ENCODE measurements at places on chromosomes 3 and 15.

DNA sequence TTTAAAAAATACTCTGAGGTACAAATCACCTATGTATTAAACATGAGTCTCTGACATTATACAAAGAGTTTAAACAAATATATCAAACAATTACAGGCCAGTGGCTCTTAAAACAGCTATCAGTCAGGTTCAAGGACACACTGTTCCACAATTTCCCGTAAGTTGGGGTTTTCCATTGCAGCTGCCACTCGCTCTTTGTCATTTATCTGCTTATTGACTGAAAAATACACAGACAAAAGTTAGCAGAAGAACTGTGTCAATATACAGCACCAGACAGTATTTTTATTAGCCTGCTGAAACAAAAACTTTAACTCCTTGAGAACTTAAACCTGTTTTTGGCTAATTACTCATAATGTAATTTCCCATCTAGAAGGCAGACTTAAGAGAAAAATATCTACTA lies 20.8 kb downstream of the CIAO2A start:
- DNase-seq = no peak

- peak; percentile 97 for DNase-seq
These were observed 67.4 kb downstream of the GRIP2 start for GRCh38 chr3:14472471-14473351.

DNA sequence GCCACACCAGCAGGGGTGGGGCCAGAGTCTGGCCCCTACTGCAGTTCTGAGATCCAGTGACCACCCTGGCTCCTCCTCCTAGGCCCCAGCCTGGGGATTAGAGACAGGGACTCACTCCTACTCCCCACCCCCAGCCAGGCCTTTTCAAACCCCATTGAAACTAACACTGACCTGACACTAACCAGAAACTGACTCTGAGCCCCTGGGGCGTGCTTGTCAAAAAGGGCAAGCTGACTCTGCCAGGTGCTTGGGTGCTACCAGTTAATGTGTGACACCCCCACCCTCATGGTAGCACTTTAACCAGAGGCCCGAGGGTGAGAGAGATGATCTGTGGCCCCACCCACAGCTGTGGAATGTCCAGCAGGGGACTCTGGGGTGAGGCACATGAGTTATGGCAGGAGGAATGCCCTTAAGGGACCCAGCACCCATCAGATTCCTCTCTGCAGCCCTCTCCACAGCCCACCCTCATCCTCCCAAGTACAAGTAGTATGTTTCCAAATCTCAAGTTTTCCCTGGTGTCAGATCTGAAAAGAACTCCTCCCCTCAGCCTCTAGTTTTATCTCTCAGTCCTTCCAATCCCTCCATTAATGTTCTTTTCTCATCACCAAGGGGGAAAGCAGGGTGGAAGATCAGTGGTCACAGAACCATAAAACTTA lies 1.4 kb downstream of the PTH1R start:
- peak; percentile 64 for DNase-seq

GRCh38 chr3:11238060-11238459 lies 34.1 kb upstream of the ATG7 start:
- peak; percentile 94 for DNase-seq

- no peak for DNase-seq
These were observed 80.5 kb downstream of the MAGI1 start for GRCh38 chr3:65958216-65958615.

GRCh38 chr3:41362638-41363559 lies 163.6 kb downstream of the CTNNB1 start:
- no peak for DNase-seq

GRCh38 chr3:71048948-71049347 lies 534.6 kb downstream of the FOXP1 start:
- no peak for DNase-seq

- no peak for DNase-seq
These were observed 928.7 kb downstream of the DIPK2A start for GRCh38 chr3:144900366-144900765.

GRCh38 chr3:169969174-169970095 lies 2.8 kb downstream of the SEC62 start:
- DNase-seq = no peak

DNA sequence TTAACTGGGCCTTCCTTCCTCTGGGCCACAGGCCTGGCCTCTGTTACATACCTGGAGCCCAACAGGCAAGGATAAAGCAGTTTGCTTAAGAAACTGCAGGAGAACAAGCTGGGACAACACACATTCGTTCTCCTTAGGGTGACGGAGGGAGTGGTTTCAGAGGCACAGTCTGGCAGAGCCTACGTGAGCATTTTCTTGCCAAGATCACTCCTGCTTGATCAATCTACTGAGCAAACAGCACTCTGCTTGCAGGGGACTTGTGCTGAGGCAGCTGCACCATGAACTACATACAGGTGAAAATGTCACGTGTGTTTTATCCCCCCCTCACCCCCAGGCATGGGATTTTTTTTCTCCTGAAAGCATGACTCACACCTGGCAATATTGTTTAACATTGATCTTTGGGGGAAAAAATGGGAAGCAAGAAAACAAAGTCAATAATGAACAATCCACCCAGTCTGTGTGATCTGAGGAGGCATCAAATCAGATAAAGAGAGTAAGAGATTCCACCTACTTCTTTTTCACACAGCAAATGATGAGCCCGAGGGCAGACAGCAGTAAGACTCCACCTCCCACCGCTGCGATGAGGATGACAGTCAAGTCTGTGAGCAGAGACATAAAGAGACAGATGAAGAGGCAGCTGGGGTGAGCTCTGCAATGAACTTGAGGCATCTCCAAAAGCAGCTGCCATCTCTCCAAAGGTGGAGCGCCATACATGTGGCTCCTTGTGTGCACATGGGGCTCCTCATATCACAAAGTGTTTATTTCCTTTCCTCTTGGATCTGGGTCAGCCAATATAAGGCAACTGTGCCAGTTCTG lies 57.4 kb downstream of the CDCP1 start:
- DNase-seq = no peak

- no peak for DNase-seq
These were observed 18.8 kb downstream of the FGF7 start for GRCh38 chr15:49441816-49442215.

DNA sequence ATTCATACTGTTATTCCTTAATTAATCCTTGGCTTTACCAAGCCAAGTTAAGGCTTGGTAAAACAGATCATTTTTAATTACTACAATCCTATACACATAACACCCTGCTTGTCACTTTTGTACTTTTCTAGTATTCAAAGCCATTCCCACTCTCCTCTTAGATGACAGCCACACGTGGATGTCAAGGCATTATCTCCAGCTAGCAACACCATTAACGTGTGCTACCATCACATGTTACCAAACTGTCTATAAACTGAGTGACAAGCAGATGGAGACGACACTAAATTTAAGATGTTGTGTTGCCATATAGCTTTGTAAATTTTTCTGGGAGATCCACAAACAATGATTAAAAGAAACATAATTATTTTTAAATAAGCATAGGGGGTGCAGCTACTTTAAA lies 103.7 kb downstream of the UACA start:
- DNase-seq = no peak

DNA sequence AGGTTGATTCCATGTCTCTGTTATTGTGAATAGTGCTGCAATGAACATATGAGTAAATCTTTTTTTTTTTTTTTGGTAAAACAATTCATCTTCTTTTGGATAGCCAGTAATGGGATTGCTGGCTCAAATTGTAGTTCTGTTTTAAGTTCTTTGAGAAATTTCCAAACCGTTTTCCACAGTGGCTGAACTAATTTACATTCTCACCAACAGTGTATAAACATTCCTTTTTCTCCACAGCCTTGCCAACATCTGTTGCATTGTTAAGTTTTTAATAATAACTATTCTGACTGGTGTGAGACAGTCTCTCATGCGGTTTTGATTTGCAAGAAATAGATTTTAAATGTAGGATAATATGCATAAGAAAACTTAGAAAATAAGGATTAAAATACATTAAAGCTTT lies 279.0 kb upstream of the EPHA3 start:
- DNase-seq = no peak

DNA sequence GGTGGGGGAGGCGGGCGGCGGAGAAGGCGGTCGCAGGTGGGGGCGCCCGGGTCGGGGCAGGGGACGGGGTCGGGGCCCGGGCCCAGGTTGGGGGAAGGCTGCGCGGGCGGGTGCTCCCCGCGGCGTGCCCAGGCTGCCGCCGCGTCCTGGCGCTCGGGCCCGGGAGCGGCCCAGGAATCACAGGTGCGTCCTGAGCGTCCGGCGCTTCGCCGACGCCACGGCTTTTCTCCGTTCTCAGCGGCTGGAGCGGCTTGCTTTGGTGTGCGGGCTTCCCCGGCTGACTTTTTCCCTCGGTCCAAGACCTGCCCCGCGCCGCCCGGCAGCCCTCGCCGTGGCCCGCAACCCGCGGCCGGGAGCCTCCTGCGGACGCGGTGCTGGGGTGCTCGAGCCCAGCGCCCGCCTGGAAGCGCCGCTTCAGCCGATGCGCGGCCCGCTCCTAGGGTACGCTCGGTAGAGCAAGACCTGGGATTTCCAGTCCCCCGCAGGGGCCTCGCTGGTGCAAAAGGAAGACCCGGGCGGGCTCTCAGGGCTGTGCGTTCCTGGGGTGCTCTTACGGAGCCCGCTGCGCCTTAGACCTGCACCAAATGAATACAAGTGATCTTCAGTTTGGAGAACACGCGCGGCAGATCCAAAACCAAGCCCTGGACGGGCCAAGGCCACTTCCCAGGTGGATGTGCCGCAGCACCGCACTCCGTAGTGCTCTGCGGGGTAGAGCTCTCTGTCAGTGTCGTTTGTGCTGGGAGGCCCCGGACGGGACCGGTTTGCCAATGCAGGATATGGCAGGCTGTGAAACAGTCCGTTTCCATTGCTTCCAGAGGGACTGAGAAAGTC lies 639 bp downstream of the NIPA1 start:
- DNase-seq = no peak

- DNase-seq = no peak
These were observed 615.6 kb upstream of the NECTIN3 start for GRCh38 chr3:110456001-110456400.

GRCh38 chr15:64235552-64235951 lies 72.7 kb upstream of the PPIB start:
- DNase-seq = no peak

DNA sequence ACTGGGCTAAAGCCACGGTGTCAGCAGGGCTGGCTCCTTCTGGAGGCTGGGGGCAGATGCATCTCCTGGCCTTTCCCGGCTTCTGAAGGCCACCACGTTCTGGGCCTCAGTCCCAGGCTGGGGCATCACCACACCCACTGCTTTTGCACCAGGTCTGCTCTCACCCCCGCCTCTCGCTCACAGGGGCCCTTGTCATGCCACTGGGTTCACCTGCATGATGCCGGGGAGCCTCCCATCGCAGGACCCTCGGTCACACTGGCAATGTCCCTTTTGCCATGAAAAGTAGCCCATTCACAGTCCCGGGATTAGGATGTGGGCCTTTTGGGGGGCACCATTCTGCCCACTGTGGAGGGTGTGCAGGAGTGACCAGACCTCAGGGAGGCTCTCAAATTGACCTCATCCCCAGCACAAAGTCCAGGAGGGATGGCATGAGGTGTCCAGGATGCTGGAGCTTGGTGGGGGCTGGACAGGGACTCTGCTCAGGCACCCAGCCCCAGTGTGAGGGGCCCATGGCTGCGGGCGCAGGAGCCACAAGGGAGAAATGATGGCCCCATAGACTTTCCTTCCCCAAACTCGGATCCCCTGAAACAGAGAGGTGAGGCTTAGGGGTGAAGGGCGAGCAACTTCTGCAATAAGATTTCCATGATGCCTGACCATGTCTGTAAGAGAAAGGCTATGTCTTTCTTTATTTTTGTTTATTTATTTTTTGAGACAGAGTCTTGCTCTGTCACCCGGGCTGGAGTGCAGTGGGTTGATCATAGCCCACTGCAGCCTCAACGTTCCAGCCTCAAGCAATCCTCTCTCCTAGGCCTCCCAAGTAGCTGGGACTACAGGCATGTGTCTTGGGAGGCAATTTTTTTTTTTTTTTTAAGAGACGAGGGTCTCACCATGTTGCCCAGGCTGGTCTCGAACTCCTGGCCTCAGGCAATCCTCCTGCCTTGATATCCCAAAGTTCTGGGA lies 189.1 kb downstream of the GOLGA6L6 start:
- DNase-seq = no peak

GRCh38 chr3:64645243-64645642 lies 42.6 kb downstream of the ADAMTS9 start:
- DNase-seq = no peak

DNA sequence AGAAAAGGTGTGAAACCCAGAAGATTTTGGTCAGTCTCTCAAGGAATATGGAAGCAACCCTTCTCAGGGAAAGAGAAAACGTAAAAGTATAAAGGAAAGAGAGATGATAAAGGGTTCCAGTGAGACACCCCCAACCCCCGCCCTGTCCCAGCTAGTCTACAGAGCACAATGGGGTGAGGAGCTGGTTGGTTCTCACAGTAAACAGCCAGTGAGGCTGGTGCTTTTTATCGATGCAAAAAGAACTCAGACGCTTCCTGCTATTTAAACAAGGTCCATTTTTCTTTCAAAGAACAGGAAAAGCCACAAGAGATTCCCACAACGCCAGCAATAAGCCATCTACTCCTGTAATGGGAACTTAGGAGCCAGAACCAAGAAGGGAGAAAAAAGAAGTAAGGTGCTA lies 65.9 kb downstream of the CHAC1 start:
- no peak for DNase-seq

DNA sequence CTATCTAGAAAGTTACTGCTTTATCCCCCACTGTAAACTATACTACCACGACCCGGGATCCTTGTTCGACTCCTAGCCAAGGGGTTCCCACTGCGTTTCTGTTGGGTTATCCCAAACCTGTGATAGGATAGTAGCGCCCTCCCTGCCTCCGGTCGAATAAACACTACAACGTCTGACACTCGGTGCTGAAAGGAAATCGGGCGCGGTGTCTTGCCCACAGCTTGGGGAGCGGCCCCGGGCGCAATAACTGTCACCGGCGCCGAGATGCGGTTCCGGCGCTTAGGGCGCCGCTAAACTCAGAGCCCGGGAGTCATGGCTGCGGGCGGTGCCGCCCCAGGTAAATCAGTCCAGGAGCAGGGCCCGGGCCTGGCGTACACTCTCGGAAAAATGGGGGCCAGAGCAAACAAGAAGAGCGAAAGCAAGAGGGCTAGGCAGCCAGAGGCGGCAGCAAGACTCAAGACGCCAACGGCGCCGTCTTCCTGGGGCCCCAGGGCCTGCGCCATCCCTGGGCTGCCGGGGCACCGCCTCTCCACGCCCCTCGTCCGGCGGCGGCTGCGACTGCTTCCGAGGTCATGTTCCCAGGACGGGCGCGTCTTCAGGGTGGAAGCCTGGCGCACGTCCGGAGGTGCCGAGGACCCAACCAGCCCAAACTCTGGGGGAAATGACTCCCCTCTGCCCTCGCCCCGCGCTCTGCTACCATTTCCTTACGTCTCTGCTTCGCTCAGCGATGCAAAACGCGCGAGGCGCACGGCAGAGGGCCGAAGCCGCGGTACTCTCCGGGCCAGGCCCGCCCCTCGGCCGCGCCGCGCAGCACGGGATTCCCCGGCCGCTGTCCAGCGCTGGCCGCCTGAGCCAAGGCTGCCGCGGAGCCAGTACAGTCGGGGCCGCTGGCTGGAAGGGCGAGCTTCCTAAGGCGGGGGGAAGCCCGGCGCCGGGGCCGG lies at the start of gene DUT:
TSS of gene DUT (plus strand) at position 575 of the 941 bp plus-strand sequence. CDS start at position 662, 87 bp downstream.
- DNase-seq = peak; percentile 54

- DNase-seq = no peak
These were observed 40.1 kb upstream of the NR2C2 start for GRCh38 chr3:14907043-14907966.

GRCh38 chr15:47398132-47398531 lies 319.2 kb upstream of the SEMA6D start:
- no peak for DNase-seq

- DNase-seq = no peak
These were observed at the start of gene HTR3D for GRCh38 chr3:184031187-184031792. Gene HTR3D, plus strand, starts transcription at chr3:184031742. Its CDS starts 0 bp downstream, at chr3:184031742.

GRCh38 chr3:40924559-40925141 lies 274.7 kb upstream of the CTNNB1 start:
- no peak for DNase-seq

Data from A172 (cell line).